CD4-positive, alpha-beta memory T cell (primary cell): ENCODE measurements at places on chromosomes 3 and 15. TPM values are rescaled to one million over a fixed set of nuclear protein-coding genes. Genes with fewer than 3 reads are reported as not detected.

Gene CHRFAM7A
- polyA plus RNA-seq: not detected

Gene TRAIP
- 1.9 TPM for polyA plus RNA-seq

Gene CCNB2
- not detected for polyA plus RNA-seq

Gene RSL24D1
- polyA plus RNA-seq: 153 TPM

Gene APOD
- polyA plus RNA-seq: not detected

Gene IL5RA
- 1.1 TPM for polyA plus RNA-seq

Gene GOLGA8O
- not detected for polyA plus RNA-seq

Gene MESP1
- polyA plus RNA-seq: 0.69 TPM

Gene SERPINI2
- polyA plus RNA-seq: not detected

Gene ALDH1A3
- not detected for polyA plus RNA-seq

Gene NCKIPSD
- polyA plus RNA-seq: 16.1 TPM

Gene RGMA
- not detected for polyA plus RNA-seq

Gene IL1RAP
- polyA plus RNA-seq: 5.4 TPM

Gene SPINK8
- polyA plus RNA-seq: not detected

Gene LRRFIP2
- polyA plus RNA-seq: 16.7 TPM

Gene MST1R
- not detected for polyA plus RNA-seq

Gene CIP2A
- 1.9 TPM for polyA plus RNA-seq

Gene SAMD7
- polyA plus RNA-seq: not detected

Gene COPG1
- 67.4 TPM for polyA plus RNA-seq

Gene POLQ
- 0.32 TPM for polyA plus RNA-seq

Gene RPL29
- polyA plus RNA-seq: 967 TPM

Gene DNAH12
- not detected for polyA plus RNA-seq

Gene C3orf80
- polyA plus RNA-seq: not detected

Gene GOLGA8G
- not detected for polyA plus RNA-seq

Gene SLC2A2
- not detected for polyA plus RNA-seq

Gene C3orf62
- 0.76 TPM for polyA plus RNA-seq
